ENCODE measurements at places on chromosomes 16 and 17.

DNA sequence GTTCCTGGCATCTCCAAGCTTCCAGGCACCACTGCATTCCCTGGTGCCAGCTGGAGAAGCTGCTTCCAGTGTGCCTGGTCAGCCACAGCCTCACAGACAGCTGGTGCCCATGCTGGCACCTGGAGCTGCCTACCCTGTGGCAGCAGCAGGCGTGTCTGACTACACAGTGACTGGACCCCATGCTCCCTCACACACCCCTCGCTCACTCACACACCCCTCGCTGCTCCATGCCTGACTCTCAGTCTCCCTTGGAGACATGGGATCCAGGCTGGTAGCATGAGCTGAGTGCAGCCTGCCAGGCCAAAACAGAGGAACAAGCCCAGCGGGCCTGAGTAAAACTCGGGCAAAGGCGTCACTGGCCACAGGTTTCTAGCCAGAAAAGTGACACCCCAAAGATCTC is 59.1 kb upstream of the SMIM36 start:
- DNase-seq = no peak

- DNase-seq = no peak
These were observed 117.6 kb upstream of the HAS3 start for GRCh38 chr16:68987734-68988457.

DNA sequence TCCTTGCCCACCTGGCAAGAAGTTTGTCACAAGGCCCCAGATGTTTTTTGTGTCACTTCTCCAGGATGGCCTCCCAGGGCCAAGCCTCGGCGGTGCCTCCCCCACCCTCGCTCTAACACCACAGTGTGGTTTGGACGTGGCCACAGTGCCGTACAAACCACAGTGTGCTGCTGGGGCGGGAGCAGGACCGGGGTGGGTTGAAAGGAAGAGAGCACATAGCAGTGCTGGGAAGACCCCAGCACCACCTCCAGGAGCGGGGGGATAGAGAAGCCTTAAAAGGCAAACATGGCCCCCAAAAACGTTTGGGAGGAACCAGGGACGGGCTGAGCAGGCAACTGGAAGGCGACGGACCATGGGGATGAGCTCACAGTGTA is 5.0 kb upstream of the BCL6B start:
- DNase-seq = peak; percentile 59

DNA sequence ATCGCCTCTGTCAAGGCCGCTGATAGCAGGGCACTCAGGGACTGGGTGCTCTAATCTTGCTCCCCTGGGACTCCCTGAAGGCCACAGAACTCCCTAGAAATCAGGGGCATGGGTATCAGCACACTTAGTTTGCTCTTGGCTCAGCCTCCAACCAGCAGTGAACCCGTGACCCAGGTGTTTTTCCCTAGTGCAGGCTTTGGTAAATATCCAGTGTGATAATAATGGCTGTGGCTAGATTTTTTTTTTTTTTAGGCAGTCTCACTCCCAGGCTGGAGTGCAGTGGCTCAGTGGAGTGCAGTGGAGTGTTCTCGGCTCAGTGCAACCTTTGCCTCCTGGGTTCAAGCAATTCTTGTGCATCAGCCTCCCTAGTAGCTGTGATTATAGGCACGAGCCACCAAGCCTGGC is 10.3 kb downstream of the NUPR1 start:
- no peak for DNase-seq

DNA sequence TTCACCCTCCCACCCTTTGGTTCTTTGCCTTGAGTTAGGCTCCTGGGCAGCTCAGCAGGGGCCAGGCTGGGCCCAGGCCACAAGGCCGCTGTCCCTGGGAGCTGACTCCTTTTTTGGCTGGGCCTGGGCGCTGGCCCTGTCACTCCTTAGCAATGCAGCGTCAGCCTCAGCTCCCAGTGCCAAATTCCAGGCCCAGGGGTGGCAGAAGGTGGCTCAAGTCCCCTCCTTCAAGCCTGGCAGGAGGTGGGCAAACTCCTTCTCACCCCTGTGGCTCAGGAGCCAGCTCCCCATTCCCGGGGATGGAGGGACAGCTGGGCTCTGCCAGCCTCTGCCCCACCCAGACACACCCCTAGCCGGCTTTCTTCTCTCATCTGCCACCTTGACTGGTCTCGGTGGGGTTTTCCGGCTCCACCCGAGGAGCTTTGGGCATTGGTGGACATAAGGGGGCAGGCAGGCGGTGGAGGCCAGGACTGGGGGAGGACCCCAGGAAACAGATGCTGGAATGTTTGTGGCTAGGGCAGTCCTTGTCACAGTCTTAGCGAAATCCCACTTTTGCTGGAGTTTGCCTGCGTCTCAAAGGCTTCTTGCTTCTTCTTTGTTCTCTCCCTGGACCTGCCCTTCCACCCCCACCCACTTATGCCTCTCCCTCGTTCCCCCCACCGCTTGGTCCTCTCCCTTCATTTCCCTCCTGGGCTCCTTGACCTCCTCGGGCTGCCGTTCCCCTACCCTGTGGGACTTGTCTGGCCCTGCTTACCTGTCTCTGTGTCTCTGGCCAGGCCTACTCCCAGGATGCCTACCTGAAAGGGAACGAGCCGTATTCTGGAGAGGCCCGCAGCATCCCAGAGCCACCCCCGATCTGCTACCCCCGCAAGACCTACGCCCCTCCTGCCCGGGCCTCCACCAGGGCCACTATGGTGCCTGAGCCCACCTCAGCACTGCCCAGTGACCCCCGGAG is 37.4 kb downstream of the ARHGAP23 start:
- DNase-seq = no peak
